NB4 (cell line): ENCODE measurements at places on chromosomes 2 and 18.

GRCh38 chr2:136242687-136243277 is 124.8 kb upstream of the CXCR4 start:
- DNase-seq, result peak; percentile 44

- DNase-seq, result peak; percentile 51
Observed at GRCh38 chr2:177772529-177772928, 300.0 kb downstream of the PDE11A start.

GRCh38 chr2:226788064-226788463 is 11.6 kb downstream of the IRS1 start:
- DNase-seq, result no peak

DNA sequence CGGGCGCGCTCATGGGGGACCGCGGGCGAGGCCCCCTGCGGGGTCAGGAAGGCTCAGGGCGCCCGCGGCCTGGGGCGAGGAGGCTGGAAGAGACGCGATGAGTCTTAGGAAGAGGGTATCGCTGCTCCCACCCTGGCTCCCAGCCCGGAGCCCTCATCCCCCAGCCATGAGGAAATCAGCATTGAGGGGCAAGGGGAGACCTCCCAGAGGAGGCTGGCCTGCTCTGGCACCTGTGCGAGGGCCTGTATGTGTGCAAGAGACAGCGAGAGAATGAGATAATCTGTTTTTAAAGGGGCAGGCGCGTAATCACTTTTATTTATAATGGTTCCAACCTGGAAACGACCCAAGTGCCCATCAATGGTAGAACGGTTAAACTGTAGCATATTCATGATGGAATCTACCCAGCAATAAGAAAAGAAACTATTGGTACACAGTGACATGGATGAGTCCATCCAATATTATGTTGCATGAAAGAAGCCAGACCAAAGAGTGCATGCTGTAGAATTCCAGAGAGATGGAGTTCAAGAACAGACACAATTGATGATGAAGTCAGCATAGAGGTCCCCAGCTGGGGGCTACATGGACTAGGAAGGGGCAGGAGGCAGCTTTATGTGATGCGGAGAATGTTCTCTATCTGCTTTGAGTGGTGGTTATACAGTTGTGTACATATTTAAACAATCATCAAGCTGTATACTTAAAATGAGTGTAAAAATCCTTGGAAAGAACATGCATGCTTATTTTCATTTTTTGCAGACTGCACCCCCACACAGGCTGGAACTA is 14.4 kb downstream of the FBXO41 start:
- DNase-seq, result no peak

GRCh38 chr18:12589448-12589847 is 68.5 kb downstream of the SPIRE1 start:
- no peak for DNase-seq

DNA sequence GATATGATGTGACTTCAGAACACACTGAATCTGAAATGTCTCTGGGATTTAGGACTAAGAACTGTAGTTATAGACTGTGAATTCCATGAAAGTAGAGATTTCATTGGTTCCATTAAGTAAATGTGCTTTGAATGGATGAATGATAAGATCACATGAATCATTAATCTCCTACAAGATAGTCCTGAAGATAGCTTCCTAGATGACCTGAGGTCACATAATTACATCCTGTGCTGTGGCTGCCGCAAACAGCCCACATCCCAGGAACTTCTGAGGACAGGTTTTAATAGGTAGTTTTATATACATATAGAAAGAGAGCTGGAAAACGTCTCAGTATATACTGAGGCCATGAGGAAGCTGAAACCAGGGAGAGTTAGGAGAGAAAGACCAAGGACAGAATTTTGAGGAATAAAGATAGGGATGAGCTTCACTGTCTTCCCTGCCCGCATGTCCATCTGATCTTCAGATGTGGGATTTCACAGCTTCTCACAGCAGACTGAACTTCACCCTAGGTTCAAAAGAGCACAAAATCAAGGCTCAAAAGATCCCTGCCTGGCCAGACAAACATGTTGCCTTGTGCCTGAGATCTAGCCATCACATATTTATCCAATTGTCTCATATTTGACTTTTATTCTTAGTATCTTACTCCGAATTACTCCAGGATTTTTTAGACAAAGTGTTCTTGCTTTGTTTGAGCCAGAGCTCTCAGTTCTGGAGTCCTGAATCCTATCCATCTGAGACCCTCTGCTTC is 188.2 kb downstream of the IRS1 start:
- DNase-seq, result no peak

GRCh38 chr2:2243666-2244065 is 87.4 kb downstream of the MYT1L start:
- DNase-seq, result no peak

GRCh38 chr2:74584088-74584645 is 29.6 kb downstream of the DOK1 start:
- DNase-seq, result no peak

DNA sequence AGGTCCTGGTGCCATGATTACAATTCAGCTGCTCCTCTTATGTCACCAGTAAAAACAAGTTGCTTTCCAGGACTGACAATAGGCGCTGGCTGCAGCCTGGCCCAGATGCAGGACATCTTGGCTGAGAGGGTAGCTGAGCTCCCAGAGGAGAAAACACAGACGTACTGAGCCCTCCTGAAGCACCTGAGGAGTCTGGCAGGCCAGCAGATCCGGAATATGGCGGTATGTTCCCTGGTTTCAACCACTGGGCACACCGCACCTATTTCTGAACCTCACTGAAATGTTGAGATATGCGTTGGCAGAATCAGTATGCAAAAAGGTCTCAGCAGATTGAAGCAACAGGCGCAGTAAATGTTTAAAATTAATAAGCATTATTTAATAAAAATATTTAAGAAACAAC is 73.1 kb upstream of the BZW1 start:
- DNase-seq, result no peak

DNA sequence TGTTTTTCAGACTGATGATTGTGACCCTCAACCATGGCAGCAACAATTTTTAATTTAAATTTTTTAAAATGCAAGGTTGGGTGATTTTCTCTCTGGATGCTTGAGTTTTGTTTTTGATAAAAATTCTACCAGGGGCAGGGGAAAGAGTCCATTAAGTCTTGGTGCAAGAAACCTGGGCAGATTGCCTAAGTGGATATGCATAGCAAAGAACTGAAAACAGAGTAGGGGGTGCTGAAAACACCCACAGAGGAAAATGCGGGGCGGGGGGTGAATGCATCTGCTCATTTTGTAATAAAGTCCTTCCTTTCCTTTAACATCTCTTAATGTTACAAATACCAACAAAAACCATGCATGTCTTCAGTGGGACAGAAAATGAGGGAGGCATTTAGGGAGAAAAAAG is 138.0 kb downstream of the NEDD4L start:
- DNase-seq, result no peak

DNA sequence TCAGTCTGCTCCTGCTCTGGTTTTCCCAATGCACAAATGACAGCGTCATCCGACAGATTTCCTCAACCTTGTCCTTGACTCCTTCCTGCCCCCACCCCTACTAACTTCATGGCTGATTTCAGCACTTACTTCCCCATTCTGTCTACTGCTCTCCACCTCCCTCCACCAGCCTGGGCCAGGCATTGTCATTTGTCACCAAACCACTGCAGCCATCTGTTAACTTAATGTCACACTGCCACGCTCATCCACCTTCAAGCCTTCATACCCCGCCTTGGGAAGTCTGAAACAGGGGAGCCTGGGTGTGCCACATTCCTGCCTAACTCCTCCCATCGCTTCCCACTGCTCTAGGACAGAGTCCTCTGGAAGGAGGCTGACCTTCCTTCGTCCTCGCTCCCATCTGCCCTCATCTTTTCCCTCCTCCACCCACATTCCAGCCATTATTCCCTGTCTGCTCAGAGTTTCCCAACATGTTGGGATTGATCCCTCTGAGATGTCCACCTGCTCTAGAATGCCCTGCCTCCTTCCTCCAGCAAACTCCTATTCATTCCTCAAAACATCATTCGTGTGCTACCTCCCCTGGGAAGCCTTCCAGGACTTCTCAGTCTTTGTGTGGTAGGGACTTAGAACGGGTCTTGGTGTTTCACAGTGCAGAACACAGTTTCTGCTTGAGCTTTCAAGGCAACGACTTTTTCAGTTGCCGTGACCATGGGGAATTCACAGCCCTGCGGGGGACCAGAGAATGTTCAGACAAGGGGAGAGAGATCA is 42.2 kb upstream of the SMAD7 start:
- DNase-seq, result peak; percentile 87

DNA sequence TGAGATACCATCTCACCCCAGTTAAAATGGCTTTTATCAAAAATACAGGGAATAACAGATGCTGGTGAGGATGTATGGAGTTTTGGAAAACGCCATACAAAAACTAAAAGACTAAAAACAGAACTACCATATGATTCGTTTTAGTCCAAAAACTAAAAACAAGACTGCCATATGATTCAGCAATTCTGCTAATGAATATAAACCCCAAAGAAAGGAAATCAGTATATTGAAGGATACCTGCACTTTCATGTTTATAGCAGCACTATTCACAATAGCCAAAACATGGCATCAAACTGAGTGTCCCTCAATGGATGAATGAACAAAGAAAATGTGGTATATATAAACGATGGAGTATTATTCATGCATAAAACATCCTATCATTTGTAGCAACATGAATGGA is 224.4 kb upstream of the MC4R start:
- no peak for DNase-seq

DNA sequence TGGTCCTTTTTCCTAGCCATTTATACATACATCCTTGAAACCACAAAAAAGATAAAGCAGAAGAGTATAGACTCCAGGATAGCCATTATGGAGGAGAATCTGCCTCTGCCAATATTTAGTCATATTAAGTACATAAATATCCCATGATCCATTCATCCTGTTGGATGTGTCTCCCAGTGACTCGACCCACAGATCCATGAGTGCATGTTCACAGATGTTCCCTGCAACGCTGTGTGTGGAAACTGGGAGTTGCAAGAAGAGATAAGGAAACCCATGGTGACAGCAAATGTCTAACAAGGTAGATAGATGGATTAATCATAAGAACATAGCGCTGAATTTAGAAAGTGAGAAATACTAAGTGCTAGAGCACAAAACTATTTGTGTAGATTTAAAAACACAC is 34.5 kb downstream of the STK39 start:
- DNase-seq, result no peak

DNA sequence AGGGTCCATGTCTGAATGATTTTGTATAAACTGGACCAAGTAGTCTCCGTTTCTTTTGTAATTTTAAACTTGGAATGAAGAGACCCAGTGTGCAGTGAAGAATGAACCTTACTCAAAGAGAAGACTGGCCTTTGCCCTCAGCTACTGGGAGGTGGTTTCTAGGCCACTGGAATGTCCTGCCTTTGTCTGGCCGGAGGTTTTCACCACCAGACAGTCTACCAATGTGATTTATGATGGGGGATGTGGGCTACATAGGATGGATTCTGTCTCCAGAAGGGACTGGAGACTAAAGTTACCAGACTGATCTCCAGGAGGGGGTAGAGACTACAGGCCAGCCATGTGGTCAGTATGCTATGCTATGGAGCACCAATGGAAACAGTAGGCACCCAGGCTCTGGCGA is 42.8 kb upstream of the RAB31 start:
- no peak for DNase-seq

DNA sequence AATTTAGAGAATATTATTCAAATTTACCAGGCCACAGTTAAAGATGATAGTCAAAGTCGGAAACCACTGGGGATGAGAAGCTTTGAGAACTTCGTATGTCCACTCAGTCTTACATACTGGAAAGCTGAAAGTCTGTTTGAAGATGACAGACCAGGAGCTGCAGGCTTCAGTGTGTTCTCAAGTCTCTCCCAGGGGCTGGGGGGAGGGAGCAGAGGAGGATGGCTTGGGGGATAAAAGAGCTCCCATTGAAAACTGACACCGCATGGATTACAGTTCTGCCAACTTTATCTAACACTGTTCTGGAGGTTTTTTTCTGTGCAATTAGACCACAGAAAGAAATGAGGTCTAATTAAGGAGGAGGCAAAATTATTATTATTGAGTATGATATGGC is 170.5 kb upstream of the ALKAL2 start:
- no peak for DNase-seq

DNA sequence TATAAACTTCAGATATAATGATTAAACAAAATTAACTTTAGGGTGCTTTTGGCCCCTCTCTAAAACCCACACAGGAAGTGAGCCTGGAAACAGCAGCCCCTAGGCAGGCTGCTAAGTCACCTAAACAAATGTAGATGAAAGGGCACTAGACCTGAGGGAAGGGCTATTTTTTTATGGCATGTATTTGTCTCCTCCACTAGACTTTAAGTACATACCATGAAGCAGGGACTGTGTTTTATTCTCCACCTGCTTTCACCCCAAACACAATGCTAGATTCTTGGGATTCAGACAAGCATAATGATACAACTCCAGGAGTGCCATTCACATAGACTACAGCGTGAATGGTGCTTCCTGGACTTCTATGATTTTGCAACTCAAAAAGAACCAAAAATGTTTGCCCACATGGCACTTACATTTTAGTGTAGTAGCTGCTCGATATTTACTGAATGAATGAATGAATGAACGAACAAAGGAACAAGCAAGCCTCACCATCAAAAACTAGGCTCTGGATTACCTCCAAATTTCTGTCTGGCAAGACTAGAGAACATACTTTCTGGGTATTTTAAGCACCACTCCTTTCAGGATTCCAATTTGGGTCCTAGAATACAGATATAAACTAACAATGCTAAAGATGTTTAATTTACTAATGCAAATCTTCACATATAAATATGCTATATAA is 10.1 kb downstream of the ATAD2B start:
- DNase-seq, result peak; percentile 67

- no peak for DNase-seq
Observed at GRCh38 chr2:239669899-239670460, 269.2 kb upstream of the HDAC4 start.

- peak; percentile 40 for DNase-seq
Observed at GRCh38 chr2:238847841-238848690, at the start of gene TWIST2. TSS of gene TWIST2 (plus strand) at chr2:238848085. CDS start at chr2:238848216, 131 bp downstream.

DNA sequence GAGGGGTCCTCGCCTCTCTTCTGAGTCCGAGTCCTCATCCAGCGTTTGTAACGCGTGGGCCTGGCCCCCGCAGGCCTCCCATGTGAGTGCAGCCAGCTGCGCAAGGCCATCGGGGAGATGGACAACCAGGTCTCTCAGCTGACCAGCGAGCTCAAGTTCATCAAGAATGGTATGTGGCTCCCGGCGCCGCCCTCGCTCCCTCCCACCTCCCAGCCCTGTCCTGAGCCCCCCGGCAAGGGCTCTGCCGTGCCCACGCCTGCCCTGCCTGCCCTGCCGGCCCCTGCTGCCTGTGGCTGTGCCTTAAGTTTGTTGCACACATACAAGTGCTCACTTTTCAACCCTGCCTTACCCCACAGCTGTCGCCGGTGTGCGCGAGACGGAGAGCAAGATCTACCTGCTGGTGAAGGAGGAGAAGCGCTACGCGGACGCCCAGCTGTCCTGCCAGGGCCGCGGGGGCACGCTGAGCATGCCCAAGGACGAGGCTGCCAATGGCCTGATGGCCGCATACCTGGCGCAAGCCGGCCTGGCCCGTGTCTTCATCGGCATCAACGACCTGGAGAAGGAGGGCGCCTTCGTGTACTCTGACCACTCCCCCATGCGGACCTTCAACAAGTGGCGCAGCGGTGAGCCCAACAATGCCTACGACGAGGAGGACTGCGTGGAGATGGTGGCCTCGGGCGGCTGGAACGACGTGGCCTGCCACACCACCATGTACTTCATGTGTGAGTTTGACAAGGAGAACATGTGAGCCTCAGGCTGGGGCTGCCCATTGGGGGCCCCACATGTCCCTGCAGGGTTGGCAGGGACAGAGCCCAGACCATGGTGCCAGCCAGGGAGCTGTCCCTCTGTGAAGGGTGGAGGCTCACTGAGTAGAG is 14.4 kb upstream of the ALLC start:
- no peak for DNase-seq
